ENCODE measurements at places on chromosomes 3 and 15.

DNA sequence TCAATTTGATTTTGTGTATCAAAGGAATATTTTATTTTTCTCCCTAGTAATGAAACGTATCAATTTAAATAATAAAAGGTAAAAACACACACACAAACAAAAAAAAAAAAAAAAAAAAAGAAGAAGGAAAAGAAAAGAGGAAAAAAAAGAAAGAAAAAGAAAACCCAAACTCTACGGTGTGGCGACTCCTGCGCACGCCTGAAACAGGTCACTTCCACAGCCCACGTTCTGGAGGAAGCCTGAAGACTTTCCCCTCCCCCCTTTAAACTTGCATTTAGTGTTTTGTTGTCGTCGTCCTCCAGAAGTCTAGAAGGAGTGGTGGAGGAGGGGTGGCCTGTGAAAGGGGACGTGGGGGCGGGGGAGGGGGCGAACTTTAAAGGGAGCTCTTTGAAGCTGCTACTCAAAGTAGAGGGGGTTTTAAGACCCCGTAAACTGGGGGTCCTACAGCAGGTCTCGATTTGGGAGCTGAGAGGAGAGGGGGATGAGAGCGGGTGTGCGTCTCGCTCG is 2.3 kb upstream of the TLE3 start:
- no peak for DNase-seq

- DNase-seq, result no peak
Measured at GRCh38 chr15:55587321-55588069, 650 bp downstream of the PYGO1 start.

DNA sequence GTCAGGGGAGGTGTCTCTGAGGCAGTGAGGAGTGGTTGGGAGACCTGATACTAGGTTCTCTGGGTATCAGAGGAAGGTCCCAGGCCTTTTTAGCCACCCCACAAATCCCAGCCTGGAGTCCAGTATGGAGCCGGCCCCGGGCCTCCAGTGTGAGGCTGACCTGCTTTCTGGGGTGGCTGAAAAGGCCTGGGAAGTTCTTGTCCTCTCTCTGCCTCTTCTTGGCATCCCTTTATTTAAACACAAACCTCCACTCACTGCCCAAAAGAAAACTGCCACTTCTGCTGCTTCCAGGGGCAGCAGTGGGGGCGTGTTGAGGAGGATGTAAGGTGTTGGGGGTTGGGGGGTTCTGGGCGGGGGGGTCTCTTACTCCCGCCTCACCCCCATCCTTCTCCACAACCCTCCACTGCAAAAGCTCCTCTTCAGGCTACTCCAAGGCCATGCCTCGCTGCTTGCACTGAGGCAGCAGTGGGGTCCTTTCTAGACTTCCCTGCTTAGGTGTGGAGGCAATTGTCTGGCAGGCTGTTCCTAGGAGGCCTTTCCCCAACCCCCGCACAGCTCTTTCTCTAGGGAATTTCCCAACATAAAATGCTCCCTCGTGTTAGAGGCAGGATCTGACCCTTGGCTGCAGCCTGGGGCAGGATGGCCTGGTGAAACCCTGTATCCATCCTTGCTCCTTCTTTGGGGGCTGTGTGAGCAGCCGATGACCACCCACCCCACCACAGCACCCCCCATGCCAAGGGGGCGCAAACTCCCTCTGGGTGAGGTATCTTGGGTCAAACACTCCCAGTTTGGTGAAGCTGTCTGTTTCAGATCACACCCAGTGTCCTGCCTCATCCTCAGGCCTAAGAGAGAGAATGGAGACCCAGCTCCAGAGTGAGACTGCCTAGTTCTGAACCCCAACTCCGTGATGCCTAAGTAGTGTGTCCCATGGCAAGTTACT is 12.1 kb upstream of the RAD18 start:
- DNase-seq, result no peak

DNA sequence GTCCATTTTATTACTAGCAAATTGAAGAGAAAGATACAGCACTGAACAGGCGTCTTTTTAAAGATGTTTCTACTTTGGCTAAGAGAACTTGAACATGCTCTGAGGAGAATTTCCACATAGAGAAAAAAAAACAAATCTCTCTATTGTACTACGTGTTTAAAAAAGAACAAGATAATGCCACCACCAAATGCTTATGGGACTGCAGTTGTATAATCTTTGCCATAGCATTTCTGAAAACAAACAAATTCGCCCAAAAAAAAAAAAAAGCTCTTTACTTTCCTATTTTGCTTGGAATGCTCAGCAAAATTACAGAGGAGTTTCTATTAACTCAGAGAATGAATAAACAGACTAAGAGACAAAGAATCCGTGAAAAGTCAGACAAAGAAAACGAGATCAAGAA is 114.2 kb downstream of the CNTN3 start:
- no peak for DNase-seq

DNA sequence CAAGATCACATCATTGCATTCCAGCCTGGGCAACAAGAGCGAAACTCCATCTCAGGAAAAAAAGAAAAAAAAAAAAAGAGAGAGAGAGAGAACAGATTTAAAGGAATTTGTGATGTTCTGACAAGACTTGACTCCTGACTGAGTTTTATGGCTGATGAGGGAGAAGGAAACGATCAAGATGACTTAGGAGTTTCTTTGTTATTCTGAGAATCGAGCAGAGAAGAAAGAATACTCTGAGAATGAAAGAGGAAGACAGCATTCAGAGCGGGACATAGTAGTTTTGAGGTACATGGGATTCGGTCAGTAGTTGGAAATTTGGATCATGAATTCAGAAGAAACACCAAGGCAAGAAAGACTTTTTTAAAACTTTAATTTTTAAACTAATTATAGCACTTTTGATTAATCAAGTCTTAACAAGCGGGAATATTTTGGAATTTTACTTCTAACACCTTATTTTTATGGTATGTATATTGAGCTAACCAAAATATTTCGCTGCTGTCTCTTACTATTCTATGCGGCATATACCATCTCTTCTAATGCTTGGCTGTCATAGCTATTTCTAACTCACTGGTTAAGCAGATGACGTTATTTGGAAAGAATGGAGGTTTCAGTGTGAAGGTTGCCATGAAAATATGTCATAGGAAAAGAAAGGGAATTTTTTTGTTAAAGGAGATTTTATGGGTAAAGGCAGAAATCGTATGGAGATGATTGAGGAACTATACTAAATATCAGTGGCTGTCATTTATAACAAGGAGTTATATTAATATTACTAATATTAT is 644.1 kb downstream of the RBMS3 start:
- DNase-seq, result no peak

DNA sequence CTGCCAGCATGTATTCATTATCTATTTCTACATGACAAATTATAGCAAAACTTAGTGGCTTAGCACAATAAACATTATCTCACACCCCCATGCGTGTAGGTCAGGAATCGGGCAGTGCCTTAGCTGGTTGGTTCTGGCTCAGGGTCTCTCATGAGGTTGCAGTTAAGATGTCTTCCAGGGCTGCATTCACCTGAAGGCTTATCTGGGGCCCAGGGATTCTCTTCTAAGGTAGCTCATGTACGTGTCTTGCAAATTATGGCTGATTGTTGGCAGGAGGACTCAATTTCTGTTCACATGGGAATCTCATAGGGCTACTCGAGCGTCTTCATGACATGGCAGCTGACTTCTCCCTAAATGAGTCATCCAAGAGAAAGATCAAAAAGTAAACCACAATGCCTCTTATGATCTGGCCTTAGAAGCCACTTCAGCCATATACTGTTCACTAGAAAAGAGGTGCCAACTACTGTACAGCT is 42.9 kb upstream of the TSC22D2 start:
- DNase-seq, result no peak

DNA sequence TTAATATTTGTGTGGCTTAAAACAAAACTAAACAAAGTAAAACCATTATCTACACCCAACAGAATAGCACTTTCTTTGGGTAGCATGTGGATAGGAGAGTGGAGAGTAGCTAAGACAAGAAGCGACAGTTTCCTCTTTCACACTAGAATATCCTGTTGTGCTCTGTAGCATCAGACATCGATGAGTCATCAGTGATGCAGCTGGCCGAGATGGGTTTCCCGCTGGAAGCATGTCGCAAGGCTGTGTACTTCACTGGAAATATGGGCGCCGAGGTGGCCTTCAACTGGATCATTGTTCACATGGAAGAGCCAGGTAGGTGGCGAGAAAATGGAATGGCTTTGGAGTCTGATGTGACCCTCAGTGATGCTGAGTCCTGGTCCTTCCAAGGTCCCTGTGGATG is 108.1 kb downstream of the USP13 start:
- no peak for DNase-seq

DNA sequence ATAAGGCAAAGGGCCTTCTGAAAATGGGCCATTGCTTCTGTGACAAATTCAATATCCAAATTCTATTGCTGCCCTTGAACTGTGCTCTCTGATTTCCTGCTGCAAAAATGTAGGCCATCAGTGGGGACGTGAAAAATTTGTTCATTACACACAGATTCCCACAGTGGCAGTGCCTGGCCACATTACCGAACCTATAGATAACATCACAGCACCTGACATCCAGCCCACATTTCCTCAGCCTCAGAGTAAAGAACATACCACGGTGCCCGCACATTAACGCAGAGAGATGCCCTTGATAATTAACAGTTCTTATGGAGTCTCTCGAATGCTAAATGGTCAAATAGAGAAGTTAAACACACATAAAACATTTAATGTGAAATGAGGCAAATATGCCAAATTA is 931.6 kb upstream of the CFAP20DC start:
- no peak for DNase-seq

GRCh38 chr3:140767566-140767965 is 89.7 kb downstream of the TRIM42 start:
- DNase-seq, result no peak

DNA sequence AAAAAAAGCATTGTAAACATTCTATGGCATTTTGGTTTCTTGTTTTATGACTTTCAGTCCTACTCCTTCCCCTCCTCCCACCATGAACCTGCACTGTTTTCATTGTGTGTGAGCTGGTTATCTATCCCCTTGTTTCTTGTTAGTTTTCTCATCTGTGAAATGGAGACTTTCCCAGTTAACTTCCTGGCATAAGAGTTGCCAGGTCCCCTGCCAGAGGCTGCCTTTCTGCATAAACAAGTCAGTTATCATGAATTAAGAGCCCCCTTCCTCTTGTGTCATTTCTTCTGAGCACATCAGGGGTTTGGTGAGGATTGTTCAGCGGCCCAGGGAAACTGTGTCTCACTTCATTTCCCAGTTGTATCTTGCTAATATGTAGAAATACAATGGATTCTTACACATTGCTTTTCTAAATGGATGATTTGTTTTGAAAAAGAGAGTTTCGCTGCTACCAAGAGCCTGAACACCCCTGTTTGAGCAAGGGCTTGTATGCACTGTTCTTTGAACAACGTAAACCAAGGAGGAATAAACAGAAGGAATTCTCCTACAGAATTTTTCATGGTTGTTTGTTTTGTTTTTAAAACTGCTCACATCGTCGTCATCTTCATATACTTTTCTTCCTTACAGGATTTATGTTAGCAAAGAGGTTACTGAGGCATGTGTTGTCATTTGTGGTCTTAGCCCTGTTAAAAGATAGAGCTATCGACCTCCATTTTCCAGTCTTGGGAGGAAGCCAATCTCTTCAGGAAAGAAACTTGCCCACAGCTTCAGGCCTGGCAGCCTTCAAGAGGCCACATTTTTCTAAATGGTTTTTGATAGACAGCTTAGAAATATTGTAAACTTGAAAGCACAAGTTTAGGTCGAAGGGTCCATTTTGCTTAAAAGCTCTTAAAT is 144.6 kb upstream of the IL12A start:
- no peak for DNase-seq

- no peak for DNase-seq
Measured at GRCh38 chr3:100081311-100081710, 33.0 kb downstream of the FILIP1L start.

GRCh38 chr3:56782906-56783305 is 18.8 kb downstream of the ARHGEF3 start:
- no peak for DNase-seq

GRCh38 chr15:73779974-73780373 is 26.8 kb upstream of the INSYN1 start:
- no peak for DNase-seq

- no peak for DNase-seq
Measured at GRCh38 chr15:32998182-32998581, 196.3 kb downstream of the FMN1 start.

DNA sequence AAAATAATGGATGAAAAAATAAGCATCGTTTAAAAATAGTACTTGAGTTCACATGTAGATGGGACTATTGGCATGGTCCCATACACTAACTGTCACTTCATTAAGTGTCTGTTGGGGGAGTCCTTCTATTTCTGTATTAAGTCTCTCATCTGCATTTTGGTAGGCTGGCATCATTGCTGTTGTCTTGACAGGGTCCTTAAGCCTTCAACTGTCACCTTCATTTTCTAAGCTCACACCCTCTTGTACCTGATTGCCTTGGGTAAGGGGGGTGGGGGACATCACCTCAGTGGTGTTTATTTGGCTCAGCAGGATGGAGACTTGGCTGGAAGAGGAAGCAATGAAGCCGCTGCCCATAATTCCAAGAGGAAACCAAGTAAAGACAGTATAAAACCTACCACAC is 202.0 kb upstream of the VEPH1 start:
- DNase-seq, result no peak

DNA sequence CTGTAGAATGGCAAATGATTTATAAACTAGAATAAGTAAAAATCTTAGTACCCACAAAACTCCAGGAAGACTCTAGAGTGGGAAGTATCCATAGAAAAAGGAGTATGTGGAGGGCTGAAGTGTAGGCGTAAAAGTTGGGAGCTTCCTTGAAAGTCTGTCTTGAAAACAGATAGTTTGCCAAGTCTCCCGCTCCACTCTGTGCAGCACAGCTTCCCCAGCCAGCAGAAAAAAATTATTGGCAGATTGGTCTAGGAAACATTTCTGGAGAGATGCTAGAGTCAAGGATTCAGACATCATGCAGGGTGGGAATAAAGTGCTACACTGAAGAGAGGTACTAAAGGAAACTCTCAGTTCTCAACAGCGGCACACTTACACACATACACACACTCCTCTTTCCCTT is 53.4 kb upstream of the CD200R1L start:
- DNase-seq, result no peak

DNA sequence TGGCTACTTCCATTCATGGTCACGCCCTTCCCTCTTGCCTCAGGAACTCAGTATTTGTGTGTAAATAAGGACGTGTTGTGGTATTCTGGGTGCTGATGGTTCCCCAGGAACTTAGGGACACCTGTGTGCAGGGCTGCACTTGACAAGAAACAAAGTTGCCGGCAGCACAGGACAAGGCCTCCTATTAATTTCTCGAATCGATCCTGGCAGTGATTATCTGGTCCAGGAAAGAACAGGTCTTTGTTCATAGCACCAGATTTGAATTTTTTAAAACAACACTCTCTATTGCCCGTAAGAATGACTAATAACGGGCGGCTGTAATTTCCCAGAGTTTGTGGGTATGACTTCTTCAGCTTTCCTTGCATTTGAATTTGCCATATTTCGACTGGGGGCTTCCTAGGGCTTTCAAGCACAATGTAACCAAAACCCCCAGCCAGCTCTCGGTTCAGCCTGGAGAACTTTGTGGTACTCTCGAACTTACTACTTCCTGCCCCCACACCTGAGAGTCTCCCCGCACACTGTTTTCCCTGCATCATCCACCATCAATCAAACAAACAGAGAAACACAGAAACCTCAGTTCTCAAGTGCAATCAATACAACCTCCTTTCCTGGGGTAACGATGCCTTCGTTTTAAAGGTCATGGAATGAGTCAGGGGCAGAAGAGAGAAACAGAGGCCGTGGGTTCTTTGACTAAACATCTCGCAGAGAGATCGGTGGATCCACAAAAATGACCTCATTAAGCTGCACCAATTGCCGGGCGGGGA is 241.7 kb upstream of the ICE2 start:
- DNase-seq, result no peak

- DNase-seq, result peak; percentile 9
Measured at GRCh38 chr3:185308126-185308754, 54.4 kb upstream of the EHHADH start.

Measured in NCI-H2029 (cell line).